ENCODE measurements at places on chromosomes 7 and 10.

DNA sequence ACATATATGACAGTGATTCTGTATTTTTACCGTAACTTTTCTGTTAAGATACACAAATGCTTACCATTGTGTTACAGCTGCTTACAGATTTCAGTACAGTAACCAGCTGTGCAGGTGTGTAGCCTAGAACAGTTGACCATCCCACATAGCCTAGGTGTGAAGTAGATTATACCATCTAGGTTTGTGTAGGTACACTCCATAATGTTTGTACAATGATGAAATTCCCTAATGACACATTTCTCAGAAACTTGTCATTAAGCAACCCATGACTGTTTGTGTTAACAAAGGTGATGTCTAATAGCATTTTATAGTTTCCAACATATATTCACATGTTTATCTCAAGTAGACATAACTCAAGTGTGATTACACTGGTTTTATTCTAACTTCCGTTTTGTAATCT, 218.5 kb downstream of the PLXDC2 start:
- DNase-seq: no peak

- DNase-seq: peak; percentile 69
Observed at GRCh38 chr10:58662314-58662713, 149.6 kb downstream of the BICC1 start.

GRCh38 chr7:106199024-106199423, 85.8 kb downstream of the NAMPT start:
- no peak for DNase-seq

- DNase-seq: no peak
Observed at GRCh38 chr7:155950898-155951553, 138.8 kb upstream of the SHH start.

GRCh38 chr7:116148108-116148507, 62.2 kb upstream of the TES start:
- no peak for DNase-seq

GRCh38 chr10:90413196-90413595, 444.6 kb downstream of the HTR7 start:
- no peak for DNase-seq

DNA sequence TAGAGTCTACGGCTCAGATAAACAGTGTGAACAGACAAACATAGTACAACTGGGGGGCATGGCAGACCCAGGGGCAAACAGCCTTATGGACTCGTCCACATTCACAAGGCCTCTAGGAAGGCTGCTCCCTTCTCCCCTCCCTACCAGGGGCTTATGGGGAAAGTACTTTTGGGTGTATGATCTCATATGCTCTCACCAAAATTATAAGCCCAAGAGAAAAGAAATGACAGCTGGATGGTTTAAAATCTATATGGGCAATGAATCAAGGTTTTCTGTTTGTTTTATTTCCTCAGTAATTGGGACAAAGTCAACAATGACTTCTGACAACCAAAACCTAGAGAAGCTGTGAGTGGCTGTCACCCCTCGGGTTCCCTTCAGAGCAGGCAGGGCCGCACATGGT, 144.4 kb downstream of the PKD1L1 start:
- DNase-seq: no peak

DNA sequence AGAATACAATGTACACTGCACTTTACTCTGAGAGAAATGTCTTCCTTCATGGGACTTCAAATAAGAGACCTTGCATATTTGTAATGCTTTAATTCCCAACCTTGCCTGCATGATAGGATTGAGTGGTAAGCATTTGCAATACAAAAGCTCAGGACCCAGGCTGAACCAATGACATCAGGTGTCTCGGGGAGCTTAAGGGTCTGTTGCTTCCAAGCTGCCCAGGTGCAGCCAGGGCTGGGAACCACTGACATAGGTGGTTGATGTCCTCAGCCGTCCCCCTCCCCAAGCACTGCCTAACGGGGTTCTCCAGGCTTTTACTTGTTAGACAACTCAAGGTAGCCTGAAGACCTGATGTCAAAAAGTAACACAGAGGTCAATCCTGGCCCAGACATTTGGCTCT, 29.1 kb downstream of the FIGNL1 start:
- DNase-seq: no peak

DNA sequence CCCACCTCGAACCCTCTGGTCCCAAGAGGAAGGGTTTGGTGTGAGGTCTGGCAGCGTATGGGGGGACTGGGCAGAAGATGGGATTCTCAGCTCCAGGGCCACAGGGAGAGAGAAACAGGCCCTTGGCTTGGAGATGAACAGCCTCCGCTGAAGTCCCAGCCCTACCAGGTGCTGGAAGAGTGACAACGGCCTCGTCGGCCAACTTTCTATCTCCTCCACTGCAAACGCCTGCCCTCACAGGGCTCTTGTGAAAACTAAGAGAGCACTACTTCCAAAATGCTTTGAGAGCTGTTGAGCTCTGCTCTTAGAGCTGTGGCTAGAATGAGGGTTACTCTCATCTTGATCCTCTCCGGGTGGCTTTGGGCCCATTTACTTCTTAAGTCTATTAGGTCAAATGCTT, 63.5 kb downstream of the AFAP1L2 start:
- DNase-seq: no peak

DNA sequence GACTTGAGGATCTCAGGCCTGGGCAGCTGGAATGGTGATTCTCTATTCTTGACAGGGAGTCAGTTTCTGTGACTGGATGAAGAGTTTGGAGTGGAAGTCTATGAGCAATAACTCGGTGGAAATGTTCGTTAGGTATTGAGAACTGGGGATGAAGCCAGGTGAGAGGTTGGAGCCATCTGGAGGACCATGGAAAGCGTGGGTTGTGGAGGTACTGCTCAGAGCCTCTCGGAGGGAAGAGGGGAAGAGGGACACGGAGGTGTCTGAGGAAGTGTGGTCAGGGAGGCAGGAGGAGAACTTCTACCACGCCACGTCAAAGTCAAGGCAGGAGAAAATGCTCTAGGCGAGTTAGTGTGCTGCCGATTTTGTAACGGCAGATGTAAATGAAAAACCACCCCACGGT, 430.7 kb downstream of the DPP6 start:
- DNase-seq: no peak

DNA sequence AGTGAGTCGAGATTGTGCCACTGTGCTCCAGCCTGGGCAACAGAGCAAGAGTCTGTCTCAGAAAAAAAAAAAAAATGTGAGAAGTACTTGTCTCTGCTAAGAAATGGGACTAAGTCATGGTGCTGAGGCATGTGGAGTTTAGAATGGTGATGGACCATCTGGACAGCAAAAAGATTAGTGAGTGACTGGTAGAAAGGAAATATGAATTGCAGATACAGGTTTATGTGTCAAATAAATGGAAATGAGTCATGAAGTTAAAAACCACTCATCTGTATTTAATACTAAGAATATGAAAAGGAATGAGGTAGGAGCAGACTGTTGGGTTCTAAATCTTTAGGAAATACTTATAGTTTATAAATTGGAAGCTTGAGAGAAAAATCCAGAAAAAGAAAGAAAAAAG, 625.7 kb upstream of the ANKRD30A start:
- no peak for DNase-seq

GRCh38 chr10:101451261-101451660, 97.3 kb downstream of the BTRC start:
- DNase-seq: no peak

- no peak for DNase-seq
Observed at GRCh38 chr7:100019908-100020307, 4.5 kb downstream of the ZKSCAN1 start.

- no peak for DNase-seq
Observed at GRCh38 chr7:2068693-2069471, 163.9 kb downstream of the MAD1L1 start.

GRCh38 chr10:132979491-132980425, 37.4 kb upstream of the CFAP46 start:
- DNase-seq: no peak

DNA sequence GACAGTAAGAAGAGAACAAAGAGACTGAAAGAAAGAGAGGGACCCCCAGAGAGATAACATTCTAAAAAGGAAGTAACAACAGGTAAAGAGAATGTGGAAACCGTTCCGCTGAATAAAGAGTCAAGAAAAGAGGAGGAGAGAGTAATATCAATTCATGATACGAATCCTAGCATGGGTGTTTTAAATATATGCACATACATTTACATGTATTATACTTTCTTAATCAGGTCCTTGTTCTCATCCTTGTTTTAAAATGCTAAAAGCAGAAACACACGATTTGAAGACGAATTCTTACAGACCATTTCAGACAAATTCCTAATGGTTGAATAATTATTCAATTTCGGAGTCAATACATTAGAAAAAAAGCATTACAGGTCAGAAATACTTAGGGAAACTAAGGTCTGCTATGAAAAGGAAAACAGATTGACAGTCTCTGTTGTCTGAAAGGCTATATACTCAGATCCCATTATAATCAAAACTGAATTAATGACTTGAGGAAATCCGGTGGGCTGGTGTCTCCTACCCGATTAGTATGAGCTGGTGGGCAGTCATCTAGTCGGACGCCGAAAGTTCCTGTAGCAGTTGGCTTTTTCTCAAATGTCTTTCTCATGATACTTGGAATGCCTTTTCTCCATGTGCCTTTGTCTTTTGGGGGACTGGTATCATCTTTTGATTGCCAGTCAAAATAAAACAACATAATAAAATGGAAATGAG, 127.3 kb downstream of the ARHGAP21 start:
- DNase-seq: no peak

GRCh38 chr7:105189859-105190492, 176.0 kb downstream of the KMT2E start:
- no peak for DNase-seq

- DNase-seq: no peak
Observed at GRCh38 chr10:100724531-100725027, 20.8 kb upstream of the PAX2 start.

DNA sequence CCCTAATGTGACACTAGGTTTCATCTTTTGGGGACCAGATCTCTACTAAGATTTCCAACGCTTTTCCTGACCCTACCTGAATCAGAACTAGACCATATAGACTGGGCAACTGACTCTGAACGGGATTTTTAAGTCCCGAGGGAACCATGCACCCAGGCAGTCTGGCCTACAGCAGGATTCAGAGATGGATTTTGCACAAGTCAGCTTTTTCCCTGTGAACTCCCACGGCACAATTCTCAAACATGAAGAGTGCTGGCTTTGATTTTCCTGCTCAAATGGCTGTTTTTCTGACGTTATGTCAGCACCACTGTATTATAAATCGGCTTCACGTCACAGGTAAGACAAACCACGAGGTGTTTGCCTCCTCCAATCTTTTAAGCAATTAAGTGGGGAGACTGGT, 409.1 kb downstream of the TCERG1L start:
- no peak for DNase-seq

DNA sequence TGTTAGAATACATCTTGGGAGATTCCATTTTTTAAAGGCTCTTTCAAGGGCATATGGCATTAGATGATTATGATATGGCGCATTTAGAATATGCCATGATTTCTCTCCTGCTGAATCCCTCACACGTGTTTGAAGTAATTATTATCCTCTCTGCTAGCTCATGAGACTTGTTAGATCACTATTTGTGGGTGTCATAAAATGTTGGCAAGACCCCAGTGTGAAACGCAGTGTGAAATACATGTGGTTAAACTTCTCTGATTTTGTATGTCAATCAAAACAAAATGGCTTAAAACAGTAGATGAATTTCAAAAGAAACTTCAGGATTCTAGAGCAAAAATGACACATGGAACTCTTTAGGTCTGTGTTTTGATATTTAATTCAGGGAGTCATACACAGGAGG, 560.8 kb downstream of the AUTS2 start:
- DNase-seq: no peak

GRCh38 chr10:116978901-116979300, 26.1 kb downstream of the SHTN1 start:
- DNase-seq: no peak
